ENCODE measurements at places on chromosomes 7 and 10.

DNA sequence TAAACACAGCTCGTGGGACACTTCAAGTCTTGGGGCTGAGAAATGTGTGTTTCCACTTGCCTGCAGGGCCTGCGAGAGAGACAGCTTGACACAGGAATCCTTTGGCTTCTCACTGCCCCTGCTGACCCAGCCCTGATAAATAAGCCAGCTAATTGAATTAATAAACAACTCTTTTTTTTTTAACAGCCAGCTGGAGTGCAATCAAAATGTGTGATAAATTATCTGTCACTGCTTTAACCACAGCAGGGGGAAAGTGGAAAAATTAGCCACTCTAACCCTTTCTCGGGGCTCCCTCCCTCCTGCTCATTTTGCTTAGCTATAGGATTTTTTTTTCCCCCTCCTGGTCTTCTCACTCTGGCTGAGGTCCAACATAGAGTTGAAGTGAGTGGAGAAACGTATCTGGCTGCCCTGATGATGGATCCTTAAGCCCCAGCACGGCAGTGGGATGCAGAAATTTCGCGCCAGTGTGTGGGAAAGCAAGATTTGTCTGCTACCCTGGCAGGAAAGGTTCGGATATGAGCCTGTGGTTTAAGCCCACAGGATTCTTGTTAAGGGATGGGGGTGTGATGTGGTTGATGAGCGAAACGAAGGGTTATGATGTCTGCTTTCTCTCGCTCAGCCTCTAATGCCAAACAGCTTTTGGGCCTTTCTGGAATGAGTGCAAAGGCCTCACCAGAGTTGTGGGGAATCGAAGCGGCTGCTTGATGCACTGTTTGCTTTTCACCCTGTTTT, 173.8 kb downstream of the TRIL start:
- no peak for DNase-seq

- no peak for DNase-seq
Measured at GRCh38 chr7:90671571-90671970, 75.5 kb downstream of the CDK14 start.

DNA sequence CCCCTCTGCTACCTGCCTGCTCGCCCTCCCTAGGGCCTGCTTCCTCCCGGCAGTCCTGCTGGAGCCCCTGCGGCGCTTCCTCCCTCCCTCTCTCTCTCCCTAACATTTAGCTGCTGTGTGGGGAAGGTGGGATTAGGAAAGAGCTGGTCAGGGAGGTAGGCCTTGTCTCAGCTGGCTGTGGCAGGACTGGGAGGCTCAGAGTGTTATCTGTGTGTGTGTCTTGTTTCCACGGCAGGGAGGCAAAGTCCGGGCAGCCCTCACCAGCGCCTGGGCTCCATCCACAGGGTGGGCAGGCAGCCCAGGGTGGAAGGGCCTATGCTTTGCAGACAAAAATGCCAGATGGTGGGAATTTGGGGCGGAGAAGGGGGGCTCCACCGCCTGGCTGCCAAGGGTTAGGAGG, 105.7 kb downstream of the RPS24 start:
- DNase-seq = no peak

DNA sequence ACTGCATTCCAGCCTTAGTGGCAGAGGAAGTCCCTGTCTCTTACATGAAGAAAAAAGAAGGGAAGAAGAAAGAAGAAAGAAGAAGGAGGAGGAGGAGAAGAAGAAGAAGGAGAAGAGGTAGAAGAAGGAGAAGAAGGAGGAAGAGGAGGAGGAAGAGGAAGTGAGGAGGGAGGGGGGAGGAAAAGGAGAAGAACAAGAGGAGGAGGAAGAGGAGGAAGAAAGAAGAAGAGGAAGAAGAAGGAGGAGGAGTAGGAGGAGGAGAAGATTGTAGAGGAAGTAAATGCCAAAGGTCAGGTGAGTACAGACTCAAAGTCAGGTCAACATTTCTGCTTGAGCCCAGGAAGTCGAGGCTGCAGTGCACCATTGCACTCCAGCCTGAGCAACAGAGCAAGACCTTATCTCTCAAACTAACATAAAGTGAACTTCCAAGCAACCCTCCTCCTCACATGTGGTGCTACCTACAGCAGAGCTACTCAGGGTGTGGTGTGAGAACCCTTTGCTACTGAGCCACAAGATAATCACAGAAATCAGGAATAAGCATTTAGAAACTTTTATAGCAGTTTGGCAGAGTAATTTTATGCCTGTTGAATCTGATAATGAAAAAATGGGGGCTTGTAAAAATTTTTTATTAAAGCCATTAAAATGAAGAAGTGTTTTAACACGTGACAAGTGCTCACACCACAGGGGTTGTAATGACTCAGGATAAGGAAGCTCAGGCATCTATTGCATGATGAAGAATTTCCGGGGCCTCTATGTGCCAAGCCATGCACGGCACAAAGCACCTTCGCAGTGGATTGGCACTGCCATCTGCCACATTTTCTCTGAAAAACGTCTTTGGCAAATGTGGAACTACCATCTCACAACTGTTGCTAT, 224.9 kb upstream of the AUTS2 start:
- DNase-seq = no peak

DNA sequence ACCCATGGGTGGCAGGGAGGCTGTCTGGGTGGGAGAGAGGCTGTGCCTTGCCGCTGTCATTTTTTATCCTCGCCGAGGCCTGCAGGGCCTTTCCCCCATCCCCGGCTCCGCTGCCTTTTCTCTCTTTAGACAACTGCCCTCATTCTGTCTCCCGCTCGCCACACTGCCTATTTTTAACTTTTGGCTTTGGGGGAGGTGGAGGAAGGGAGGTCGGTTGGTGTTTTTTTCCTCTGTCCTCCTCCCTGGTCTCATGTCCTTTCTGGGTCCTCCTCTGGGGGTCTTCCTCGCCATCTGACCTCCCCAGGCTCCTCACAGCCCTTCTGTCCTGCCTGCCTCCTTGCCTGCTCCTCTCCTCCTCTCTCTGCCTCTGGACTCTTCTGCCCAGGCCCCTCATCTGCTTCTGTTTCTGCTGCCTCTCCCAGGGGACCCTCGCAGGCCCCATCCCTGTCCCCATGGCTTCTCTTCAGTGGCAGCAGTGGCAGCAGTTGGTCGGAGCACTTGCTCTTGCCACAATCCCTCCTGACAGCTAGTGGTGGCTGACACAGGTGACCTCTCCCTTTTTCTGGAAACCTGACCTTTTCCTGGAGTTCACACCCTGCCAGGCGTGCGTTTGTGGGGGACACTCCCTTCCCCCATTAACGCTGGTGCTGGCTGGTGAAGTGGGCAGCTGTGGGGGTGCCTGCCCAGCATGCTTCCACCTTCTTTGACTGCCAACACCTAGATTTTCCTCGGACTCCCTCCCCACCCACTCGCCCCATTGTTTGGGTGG, 19.5 kb upstream of the PCBD1 start:
- DNase-seq = no peak
